ENCODE measurements at places on chromosomes 7 and 10.

GRCh38 chr10:127907411-127908105 lies 655 bp downstream of the PTPRE start:
- peak; percentile 53 for DNase-seq

GRCh38 chr10:1204434-1205326 lies 148.5 kb downstream of the WDR37 start:
- no peak for DNase-seq

DNA sequence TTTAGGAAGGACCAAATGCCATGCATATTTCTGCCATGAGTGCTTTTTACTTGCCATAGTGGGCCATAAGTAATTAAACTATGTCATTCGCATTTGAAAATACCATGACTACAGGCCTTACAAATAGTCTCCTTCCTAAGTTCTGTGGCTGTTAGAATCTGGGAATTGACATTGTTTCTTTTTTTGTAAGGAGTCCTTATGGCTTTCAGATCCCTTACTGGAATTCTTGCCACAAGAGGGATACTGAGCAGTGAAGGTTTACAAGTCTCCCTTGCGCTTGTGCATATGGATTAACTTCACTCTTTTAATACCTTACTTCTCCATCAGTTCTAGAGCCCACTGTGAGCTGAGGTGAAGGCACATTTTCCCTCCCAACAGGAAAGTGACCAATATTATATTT lies 166.0 kb downstream of the NRG3 start:
- DNase-seq = peak; percentile 43

DNA sequence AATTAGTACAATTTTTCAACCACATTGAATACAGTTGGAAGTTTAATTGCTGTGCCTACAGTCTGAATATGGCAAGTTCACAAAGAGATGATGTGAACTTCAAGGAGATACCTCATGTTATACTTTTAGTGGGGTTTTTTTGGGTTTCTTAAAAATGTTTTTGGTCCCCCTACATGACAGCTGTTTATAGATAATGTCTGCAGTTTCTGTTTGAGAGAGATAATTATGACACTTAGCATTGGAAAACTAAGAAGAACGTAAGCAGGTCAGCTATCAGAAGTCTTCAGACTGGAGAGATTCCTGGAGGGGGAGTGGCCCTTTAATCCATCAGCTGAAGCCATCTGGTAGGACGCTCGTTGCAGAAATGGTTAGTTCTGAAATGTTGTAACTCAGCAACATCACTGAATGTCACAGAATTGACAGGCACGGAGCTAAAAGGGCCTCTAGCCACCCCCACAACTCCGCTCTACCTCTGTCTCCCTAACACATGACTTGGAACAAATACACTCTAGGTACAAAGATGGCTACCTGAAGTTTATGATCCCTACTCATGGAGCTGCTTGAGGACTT lies 29.0 kb downstream of the TIMM23 start:
- no peak for DNase-seq

- no peak for DNase-seq
Observed at GRCh38 chr10:89327803-89328441, at the start of gene IFIT3. IFIT3 (plus strand) TSS chr10:89327997; CDS start chr10:89328074, 77 bp downstream.

DNA sequence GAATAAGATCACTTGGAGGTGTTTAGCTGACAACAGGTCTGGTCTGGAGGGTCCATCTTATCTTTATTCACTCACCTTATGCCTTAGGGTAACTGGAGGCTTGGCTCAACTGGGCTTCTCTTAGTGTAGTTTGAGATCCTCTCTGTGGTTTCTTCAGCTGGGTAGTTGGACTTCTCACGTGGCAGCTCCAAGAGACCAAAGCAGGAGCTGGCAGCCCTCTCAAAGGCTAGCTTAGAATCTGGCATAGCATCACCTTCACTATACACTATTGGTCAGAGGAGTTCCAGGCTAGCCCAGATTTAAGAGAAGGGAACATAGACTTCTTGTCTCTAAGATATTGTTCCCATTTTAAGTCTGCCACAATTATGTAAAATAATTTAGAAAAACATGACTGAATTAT lies 16.4 kb downstream of the ADK start:
- DNase-seq = no peak

GRCh38 chr10:27893358-27893954 lies 105.4 kb downstream of the ODAD2 start:
- DNase-seq = no peak

- DNase-seq = no peak
Observed at GRCh38 chr7:24742506-24743162, 14.6 kb downstream of the GSDME start.

- no peak for DNase-seq
Observed at GRCh38 chr10:36468620-36469019, 656.8 kb upstream of the ANKRD30A start.

Data from endodermal cell (in vitro differentiated cells).